CD4-positive, alpha-beta T cell (primary cell): ENCODE measurements at places on chromosomes 7 and 10. TPM values are rescaled to one million over a fixed set of nuclear protein-coding genes. Genes with fewer than 3 reads are reported as not detected.

- peaks cover 58% of the 10 kb centered on the region for H3K4me1 ChIP-seq
- H3K27ac ChIP-seq: no peak overlapping the region
- no peaks in the 10 kb centered on the region for H3K36me3 ChIP-seq
- H3K4me3 ChIP-seq: peak overlapping the region; percentile 62
- H3K27me3 ChIP-seq: no peaks in the 10 kb centered on the region
- peak; percentile 11 for DNase-seq
Observed at GRCh38 chr7:30726296-30727006, 25.5 kb upstream of the INMT start.

- DNase-seq: no peak
- no peaks in the 10 kb centered on the region for H3K36me3 ChIP-seq
- H3K4me1 ChIP-seq: no peaks in the 10 kb centered on the region
Observed at GRCh38 chr7:46544396-46545008, 623.4 kb upstream of the IGFBP3 start.

DNA sequence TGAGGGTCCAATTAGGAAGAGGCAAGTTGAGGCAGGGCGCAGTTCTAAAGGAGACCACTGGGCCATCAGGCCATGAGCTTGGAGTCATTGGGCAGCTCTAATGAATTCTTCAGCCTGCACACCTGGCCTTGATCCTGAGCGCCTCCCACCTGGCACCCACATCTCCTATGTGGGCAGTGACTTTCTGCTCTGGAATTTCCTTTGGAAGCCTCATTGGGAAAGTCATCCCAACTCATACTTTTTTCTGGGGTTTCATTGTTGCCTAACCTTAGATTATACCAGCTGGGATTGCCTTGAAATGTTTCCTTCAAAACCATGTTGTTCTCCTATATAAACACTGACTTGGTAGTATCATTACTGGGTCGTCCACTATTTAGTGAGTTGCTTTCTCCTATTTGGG is 54.1 kb downstream of the PLPP4 start:
- no peak overlapping the region for H3K27ac ChIP-seq
- H3K4me1 ChIP-seq: no peaks in the 10 kb centered on the region
- H3K36me3 ChIP-seq: no peaks in the 10 kb centered on the region
- H3K4me3 ChIP-seq: no peak overlapping the region
- no peak for DNase-seq

DNA sequence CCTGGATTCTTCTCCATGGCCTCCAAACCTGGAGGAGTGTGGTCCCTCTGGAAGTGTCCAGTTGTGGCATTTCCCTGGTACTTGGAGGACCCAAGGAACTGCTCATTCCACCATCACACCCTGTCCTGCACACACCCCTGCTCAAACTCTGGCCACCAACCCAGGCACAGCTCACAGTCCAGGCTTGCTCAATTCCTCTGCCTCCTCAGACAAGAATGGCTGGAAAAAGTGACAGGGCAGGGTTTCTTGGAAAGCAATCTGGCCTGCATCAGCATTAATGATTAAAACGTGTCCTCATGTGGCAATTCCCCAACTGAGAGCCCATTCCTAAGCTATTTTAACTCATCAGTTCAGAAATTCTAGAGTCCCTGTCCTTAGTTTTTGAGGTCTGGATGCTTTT is 17.2 kb upstream of the TPST1 start:
- no peak overlapping the region for H3K27ac ChIP-seq
- H3K36me3 ChIP-seq: no peaks in the 10 kb centered on the region
- no peaks in the 10 kb centered on the region for H3K27me3 ChIP-seq
- H3K4me3 ChIP-seq: no peak overlapping the region
- H3K4me1 ChIP-seq: no peaks in the 10 kb centered on the region

GRCh38 chr7:74725840-74726239 is 48.0 kb upstream of the NCF1 start:
- no peak for DNase-seq
- H3K4me1 ChIP-seq: no peaks in the 10 kb centered on the region
- no peak overlapping the region for H3K27ac ChIP-seq
- H3K27me3 ChIP-seq: no peaks in the 10 kb centered on the region

- H3K4me3 ChIP-seq: no peak overlapping the region
- peaks cover 48% of the 10 kb centered on the region for H3K4me1 ChIP-seq
- H3K27me3 ChIP-seq: no peaks in the 10 kb centered on the region
Observed at GRCh38 chr10:11286261-11286852, 268.7 kb downstream of the CELF2 start.

The FAM131B gene
- 0.14 TPM for total RNA-seq

- no peaks in the 10 kb centered on the region for H3K27me3 ChIP-seq
- H3K36me3 ChIP-seq: peaks cover 23% of the 10 kb centered on the region
- no peak overlapping the region for H3K4me3 ChIP-seq
- no peak for DNase-seq
- H3K4me1 ChIP-seq: peaks cover 5% of the 10 kb centered on the region
- H3K27ac ChIP-seq: no peak overlapping the region
Observed at GRCh38 chr10:62005281-62005680, 103.8 kb downstream of the ARID5B start.

The LRIT1 gene
- total RNA-seq: not detected

The TMEM209 gene
- total RNA-seq: 18.3 TPM

DNA sequence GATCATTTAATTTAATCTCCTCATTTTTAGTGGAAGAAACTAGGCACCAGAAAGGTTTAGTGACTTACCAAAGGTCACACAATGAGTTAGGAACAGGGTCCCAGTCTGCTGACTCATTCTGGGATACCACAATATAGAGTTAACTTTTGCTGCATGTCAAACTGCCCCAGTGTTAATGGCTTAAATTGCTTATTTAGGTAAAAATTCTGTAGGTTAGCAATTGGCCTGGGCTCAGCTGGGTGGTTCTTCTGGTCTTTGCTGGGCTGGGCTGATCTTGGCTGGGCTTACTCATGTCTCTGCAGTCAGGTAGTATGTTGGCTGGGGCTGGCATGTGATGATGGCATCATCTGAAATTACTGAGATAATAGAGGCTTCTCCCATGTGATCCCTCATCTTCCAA is 111.6 kb downstream of the EMX2 start:
- no peaks in the 10 kb centered on the region for H3K27me3 ChIP-seq
- no peak overlapping the region for H3K4me3 ChIP-seq
- DNase-seq: no peak
- no peaks in the 10 kb centered on the region for H3K36me3 ChIP-seq
- no peak overlapping the region for H3K27ac ChIP-seq

DNA sequence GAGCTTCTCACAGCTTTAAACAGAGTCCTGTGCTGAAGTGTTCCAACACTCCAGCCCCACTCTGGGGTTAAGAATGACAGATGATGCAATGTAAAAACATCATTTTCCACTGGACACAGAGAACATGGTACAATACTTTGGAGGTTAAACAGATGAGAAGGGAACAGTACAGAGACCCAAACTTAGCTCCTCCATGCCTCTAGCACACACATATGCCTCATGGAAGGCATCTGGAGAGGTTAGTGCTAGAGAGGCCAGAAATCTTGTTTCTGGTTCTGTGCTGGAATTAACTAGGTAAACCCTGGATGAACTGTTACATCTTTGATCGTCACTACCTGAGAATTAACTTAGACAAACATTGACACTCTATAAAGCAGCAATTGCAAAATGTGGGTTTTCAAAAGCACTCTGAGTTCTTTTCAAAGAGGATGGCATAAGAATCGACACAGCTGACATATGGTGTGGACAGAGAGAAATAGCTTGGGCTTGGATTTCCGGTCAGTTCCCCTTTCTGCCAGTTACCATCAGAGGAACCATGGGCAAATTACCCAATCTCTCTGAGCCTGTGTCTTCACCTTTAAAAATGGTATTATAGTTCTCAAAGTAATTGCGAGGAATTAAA is 81.9 kb downstream of the KCNMA1 start:
- no peaks in the 10 kb centered on the region for H3K36me3 ChIP-seq
- H3K27ac ChIP-seq: no peak overlapping the region
- H3K4me3 ChIP-seq: no peak overlapping the region

The GALNT11 gene
- 20.7 TPM for total RNA-seq

The SDK1 gene
- 1.3 TPM for total RNA-seq

- H3K27me3 ChIP-seq: no peaks in the 10 kb centered on the region
- H3K4me1 ChIP-seq: peaks cover 19% of the 10 kb centered on the region
- no peak for DNase-seq
- H3K4me3 ChIP-seq: peak within 1 kb of the TSS; percentile 86
- no peaks in the 10 kb centered on the region for H3K36me3 ChIP-seq
Observed at GRCh38 chr7:77537136-77537777, at the start of gene PTPN12. PTPN12 (plus strand) TSS chr7:77537295; CDS start chr7:77537547, 252 bp downstream.

- no peak overlapping the region for H3K27ac ChIP-seq
- no peaks in the 10 kb centered on the region for H3K36me3 ChIP-seq
- H3K4me3 ChIP-seq: no peak overlapping the region
- DNase-seq: no peak
- H3K27me3 ChIP-seq: no peaks in the 10 kb centered on the region
Observed at GRCh38 chr10:1488970-1489548, 248.3 kb downstream of the ADARB2 start.

DNA sequence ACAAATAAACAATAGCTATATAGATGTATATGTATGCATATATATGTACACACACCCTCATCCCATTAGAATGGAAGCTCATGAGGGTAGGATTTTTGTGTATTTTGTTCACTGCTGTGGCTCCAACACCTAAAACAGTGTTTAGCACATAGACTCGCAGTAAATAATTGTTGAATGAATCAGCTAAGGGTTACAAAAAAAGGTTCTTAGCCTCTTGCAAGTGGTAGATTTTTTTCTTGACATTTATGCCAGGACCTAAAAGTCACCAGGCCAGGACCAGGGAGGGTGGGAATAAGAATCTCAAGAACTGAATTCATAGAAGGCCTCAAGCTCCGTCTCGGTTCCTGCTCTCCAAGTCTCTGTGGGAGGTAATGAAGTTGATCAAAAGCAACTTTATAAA is 82.5 kb upstream of the CAPZA2 start:
- no peak overlapping the region for H3K27ac ChIP-seq
- H3K27me3 ChIP-seq: no peaks in the 10 kb centered on the region
- H3K4me3 ChIP-seq: no peak overlapping the region
- H3K36me3 ChIP-seq: no peaks in the 10 kb centered on the region
- no peak for DNase-seq

DNA sequence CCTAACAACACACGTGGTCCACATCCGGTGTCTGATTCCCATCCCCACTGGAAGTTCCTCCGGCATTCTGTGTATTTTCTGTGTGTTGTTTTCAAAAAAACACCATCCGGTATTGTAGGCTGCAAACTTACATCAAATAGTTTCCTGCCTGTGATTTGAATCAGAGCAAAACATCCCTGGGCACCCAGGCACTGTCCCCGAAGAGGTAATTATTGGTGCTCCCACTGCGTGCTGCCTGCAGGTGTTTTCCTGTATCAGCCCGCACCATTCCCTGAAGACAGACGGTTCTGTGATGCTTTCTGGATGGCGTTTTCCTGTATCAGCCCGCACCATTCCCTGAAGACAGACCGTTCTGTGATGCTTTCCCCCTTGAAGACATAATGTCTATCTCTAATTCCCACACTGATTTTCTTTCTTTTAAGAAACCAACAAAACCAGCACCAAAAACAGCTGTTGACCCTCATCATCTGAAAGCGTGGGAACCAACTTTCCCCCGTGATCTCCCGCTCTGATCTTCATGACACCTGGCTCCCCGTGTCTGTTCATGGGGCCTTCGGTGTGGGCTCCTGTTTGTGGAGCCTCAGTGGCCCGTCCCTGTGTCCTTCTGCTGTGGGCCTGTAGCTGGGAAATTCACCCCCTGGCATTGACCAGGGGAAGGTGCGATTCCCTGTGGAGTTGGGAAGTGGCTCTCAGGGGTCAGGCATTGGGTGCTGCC is 205.3 kb downstream of the ADARB2 start:
- H3K27ac ChIP-seq: no peak overlapping the region
- H3K36me3 ChIP-seq: no peaks in the 10 kb centered on the region
- no peak overlapping the region for H3K4me3 ChIP-seq
- DNase-seq: no peak
- no peaks in the 10 kb centered on the region for H3K27me3 ChIP-seq
- H3K4me1 ChIP-seq: no peaks in the 10 kb centered on the region

GRCh38 chr7:70239918-70240317 is 641.6 kb downstream of the AUTS2 start:
- no peak overlapping the region for H3K27ac ChIP-seq
- DNase-seq: no peak
- no peaks in the 10 kb centered on the region for H3K27me3 ChIP-seq
- no peak overlapping the region for H3K4me3 ChIP-seq
- H3K36me3 ChIP-seq: no peaks in the 10 kb centered on the region
- no peaks in the 10 kb centered on the region for H3K4me1 ChIP-seq

GRCh38 chr10:3480281-3480989 is 304.6 kb downstream of the KLF6 start:
- no peaks in the 10 kb centered on the region for H3K27me3 ChIP-seq
- DNase-seq: no peak
- H3K36me3 ChIP-seq: no peaks in the 10 kb centered on the region
- H3K4me1 ChIP-seq: peaks cover 16% of the 10 kb centered on the region

The NPY4R gene
- not detected for total RNA-seq

DNA sequence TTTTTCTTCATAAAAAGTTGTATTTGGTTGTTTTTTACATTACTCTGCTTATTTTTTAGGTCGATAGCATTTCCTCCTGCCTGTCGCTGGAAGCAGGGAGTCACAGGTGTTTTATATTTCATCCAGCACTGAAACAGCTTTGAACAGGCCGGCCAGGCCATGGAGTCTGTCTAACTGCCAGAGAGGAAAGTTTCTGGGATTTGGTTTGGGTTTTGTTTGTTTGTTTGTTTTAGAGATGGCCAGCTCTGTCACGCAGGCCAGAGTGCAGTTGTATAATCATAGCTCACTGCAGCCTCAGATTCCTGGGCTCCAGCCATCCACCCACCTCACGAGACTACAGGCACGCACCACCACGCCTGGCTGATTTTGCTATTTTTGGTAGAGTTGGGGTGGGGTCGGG is 23.4 kb downstream of the PROSER2 start:
- H3K4me1 ChIP-seq: peaks cover 11% of the 10 kb centered on the region
- no peak for DNase-seq
- H3K36me3 ChIP-seq: no peaks in the 10 kb centered on the region
- H3K4me3 ChIP-seq: no peak overlapping the region

DNA sequence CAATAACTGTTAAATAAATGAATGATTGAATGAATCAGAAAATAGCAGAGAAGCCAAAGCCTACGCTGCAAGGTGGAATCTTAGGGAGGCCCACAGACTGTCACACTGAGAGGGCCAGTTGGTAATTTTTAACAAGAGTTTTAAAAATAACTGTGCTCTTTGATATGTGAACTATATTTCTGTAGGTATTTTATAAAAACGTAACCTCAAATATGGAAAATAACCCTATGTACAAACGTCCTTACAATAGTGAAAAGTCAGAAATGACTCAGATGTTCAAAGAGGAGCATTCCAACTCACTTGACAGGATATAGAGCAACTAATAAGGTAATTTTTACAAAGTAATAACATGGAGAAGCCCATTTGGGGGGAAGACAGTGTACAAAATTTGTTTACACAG is 18.9 kb upstream of the TMEM273 start:
- H3K4me3 ChIP-seq: no peak overlapping the region
- H3K4me1 ChIP-seq: no peaks in the 10 kb centered on the region
- no peaks in the 10 kb centered on the region for H3K27me3 ChIP-seq
- DNase-seq: no peak
- H3K36me3 ChIP-seq: no peaks in the 10 kb centered on the region

The CALML3 gene
- not detected for total RNA-seq

The PALD1 gene
- total RNA-seq: 0.36 TPM

The ADIRF gene
- not detected for total RNA-seq

The MMRN2 gene
- 0.47 TPM for total RNA-seq

- H3K4me1 ChIP-seq: peaks cover 17% of the 10 kb centered on the region
- H3K27ac ChIP-seq: no peak overlapping the region
- H3K36me3 ChIP-seq: no peaks in the 10 kb centered on the region
- no peaks in the 10 kb centered on the region for H3K27me3 ChIP-seq
Observed at GRCh38 chr7:44101966-44102845, 1.9 kb upstream of the AEBP1 start.
